ENCODE measurements at places on chromosomes 2 and 18. TPM values are rescaled to one million over a fixed set of nuclear protein-coding genes. Genes with fewer than 3 reads are reported as not detected.

DNA sequence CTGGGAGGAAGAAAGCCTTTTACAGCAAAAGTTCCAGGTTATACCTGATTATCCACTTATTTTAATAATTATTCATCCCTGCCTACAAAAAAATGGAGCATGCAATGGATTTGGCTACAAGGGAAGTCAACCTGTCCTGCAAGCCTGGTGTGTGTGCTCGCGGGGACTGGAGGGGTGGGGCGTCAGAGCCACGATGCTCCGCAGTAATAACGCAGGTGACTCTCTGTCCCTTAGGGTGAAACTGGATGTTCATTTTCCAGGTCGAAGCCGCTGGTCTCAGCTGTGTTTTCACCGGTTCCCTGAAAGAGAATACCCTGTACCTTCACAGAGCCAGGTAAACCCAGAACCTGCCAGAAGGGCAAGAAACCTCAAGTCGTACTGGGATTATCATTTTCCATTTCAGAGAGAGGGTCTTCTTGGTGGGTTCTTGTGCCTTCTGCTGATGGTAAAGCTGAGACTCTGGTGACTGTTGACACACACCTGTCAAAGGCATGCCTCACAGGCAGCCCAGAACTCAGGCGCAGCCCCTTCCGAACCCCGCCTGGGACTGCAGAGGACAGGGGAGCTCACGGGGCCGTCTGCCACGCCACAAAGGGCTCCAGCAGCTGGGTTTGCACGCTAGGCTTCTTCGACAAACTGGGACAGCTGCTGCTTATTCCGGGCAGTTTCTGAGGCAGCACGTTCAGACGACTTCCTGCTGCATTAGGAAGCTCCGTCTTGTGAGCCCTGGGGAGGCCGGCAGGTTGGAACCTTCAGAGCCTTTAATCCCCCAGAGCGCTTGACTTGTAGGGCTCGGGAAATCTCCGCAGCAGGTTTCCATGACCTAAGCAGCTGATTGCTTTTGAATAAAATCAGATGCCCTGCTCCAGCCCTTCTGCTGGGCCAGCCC is 58.6 kb downstream of the KCNG2 start:
- H3K4me3 ChIP-seq = no peak overlapping the region
- H3K36me3 ChIP-seq = no peaks in the 10 kb centered on the region
- DNase-seq = no peak

Gene TEKT4
- total RNA-seq = not detected

- H3K27me3 ChIP-seq = peaks cover 24% of the 10 kb centered on the region
- H3K36me3 ChIP-seq = no peaks in the 10 kb centered on the region
- H3K4me3 ChIP-seq = no peak overlapping the region
- peaks cover 8% of the 10 kb centered on the region for H3K4me1 ChIP-seq
Observed at GRCh38 chr2:186691231-186691630, 2.6 kb upstream of the FAM171B start.

GRCh38 chr2:138180692-138181386 is 216.6 kb downstream of the HNMT start:
- H3K4me1 ChIP-seq = no peaks in the 10 kb centered on the region
- H3K27me3 ChIP-seq = no peaks in the 10 kb centered on the region
- no peaks in the 10 kb centered on the region for H3K36me3 ChIP-seq
